Stimulated activated CD4-positive, alpha-beta T cell treated with anti-CD3 and anti-CD28 coated beads, Interleukin-2, amount 100 ng/mL, for 48 hours (primary cell): ENCODE measurements at places on chromosomes 13 and 19.

DNA sequence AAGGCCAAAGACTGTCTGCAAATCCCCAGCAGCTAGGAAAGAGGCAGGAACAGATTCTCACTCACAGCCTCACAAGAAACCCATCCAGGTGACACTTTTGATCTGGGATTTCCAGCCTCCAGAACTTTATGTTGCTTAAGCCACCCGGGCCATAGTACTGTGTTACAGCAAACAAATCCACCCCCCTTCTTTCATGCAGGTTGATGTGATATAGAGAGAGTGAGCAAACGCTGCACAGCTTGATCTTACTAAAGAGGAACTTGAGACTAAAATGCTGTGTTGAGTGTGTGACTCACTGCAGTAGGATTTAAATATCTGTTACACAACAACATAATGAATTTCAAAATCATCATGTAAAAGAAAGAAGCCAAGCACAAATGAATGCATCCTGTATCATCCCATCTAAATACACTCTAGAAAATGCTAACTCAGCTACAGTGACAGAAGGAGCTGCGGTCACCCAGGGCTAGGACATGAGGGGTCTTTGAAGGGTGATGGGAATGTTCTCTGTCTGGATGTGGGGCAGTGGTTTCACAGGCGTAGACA is 32.2 kb downstream of the RCBTB2 start:
- DNase-seq: no peak

DNA sequence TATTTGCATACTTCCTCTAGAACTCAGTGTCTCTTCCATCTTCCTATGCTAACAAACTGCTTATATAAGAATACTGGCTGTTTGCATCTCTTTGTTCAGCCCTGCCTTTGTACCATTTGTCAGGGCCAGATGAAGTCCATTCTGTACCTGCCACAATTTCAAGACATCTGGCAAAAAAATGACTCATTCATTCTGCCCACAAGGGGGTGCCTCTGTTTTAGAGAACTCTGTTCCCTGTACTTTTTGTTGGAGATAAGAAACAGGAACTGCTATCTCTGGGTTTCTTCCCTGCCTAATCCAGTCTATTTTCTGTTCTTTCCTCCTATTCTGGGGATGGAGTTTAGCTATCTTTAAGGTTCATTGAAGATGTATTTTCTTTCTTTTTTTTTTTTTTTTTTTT is 23.0 kb downstream of the ZNF568 start:
- no peak for DNase-seq

DNA sequence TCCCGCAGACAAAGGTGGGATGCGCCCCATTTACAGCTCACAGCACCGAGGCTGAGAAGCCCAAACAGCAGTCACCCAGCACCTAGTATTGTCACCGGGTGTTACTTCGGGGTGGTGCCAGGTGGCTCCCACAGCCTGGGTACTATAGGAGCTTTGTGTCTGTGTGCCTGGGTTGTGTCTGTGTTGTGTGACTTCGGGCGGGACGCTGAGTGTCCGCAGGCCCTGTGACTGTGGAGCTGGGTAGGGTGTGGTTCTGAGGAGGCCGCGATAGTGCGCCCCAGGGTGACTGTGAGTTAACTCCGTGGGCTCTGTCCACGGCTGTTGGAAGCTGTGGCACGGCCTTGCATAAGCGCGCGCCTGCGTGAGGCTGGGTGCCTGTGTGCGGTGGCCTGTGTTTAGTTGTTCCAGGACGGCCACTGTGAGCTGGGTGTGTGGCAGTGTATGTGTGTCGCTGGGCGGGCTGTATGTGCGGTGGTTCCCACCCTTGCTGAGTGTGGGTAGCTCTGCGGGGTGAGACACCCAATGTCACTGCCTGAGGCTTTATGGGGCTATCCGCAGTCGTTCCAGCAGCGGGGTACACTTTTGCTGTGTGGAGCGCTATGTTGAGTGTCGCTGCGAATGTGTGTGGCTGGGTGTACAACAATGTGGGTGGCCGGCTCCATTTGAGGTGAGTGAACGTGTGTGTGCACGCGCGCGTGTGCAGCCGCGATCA is 559 bp upstream of the SSBP4 start:
- DNase-seq: no peak

GRCh38 chr13:41008349-41008980 is 10.7 kb downstream of the ELF1 start:
- no peak for DNase-seq

DNA sequence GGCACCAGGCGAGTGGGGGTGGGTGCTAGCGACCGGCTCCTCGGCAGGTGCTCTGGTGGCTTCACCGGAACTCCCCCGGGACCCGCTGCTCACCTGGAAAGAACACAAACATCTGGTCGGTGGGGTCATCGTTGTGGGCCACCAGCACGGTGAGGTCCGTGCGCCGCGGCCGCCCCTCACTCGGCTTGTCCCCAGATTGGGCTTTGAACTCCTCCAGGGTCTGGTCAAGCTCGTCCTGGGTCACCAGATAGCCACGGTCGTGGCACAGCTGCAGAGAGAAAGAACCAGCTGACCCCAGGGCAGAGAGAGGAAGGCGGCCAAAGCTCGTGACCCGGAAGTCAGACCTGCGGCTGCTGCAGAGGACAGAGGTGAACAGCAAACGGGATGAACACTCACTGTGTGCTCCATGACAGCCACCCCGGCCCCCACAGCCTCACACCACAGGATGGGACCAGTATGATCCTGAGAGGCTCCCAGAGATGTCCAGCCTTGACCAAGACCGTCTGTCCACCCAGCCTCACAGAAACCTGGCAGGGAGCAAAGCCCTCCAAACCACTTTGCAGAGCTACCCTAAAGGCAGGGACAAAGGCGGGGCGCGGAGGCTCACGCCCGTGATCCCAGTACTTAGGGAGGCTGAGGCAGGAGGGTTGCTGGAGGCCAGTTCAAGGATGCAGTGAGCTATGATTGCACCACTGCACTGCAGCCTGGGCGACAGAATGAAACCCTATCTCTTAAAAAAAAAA is 1.2 kb downstream of the POLR2E start:
- DNase-seq: no peak

- DNase-seq: no peak
Observed at GRCh38 chr19:32232449-32232848, 113.0 kb upstream of the ZNF507 start.

DNA sequence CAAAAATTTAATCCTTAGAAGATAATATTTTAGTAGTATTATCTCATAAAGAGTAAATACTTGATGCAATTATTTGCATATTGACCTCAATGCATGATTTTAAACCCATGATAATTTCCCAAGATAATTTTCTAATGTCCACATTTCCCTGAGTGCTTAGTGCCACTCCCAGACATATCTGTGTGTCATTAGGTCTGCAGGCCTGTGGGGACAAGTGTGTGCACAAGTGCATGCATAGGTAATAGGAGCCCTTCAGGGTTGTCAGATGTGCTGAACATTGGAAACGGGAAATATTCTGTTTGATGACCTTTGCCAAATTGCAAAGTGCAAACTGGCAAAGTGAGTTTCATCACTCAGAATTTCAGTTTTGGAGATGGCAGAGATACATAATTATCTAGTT is 369.9 kb downstream of the KLF5 start:
- DNase-seq: no peak

DNA sequence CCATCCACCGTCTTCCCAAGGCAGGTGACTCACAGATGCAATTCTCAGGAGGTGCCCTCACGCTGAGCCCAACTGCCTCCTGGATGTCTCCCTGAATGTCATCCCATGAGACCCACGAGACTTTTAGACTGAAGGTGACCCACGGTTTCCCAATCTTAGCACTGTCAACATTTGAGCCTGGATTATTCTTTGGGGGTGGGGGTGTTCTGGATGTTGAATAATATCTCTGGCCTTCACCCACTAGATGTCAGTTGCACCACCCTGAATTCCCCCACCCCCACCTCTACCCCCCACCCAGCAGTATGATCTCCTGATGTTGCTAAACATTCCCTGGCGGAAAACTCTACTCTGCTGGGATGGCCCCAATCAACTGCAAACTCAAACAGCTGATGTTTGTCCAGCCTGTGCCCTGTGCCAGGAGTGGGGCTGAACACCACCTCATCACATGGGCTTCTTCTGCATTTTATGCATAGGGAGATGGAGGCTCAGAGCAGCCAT is 2.2 kb upstream of the CYP4F22 start:
- DNase-seq: no peak

DNA sequence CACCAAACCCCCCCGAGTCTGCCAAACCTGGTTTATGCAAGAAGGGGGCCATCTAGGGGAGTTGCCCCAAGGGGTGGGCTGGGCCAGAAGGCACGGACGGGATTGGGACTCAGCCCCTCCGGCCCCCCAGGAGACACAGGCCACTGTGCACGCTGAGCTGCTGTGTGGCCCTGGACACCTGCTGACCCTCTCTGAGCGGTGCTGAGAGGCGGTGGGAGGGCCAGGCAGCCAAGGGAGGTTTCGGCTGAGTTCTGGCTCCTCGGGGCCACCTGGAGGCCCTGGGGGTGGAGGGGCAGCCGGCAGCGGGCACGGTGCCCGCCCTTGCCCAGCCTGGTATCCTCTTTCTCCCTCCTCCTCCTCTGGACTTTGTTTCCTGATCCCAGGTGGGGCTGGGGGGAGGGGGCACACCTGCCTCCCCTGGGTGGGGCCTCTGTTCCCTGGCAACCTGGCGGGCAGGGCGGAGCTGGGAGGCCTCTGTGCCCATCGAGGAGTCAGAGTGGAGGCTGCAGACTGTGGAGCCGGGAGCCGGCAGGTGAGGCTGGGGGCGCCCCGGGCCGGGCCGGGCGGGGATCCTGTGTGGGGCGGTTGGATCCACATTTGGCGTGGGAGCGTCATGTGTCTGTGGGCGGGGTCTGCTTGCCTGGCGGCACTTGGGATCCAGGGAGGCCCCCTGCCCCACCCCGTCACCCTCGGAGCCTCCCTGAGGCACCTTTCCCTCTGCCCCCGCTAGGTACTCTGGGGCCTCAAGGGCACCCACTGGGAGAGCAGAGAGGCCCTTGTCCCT is at the start of gene MISP:
Gene MISP (plus strand): TSS at position 473 of the 784 bp plus-strand sequence. CDS start 5,835 bp downstream, outside the sequence.
- DNase-seq: no peak

GRCh38 chr13:45257638-45258333 is 56.9 kb upstream of the KCTD4 start:
- no peak for DNase-seq

DNA sequence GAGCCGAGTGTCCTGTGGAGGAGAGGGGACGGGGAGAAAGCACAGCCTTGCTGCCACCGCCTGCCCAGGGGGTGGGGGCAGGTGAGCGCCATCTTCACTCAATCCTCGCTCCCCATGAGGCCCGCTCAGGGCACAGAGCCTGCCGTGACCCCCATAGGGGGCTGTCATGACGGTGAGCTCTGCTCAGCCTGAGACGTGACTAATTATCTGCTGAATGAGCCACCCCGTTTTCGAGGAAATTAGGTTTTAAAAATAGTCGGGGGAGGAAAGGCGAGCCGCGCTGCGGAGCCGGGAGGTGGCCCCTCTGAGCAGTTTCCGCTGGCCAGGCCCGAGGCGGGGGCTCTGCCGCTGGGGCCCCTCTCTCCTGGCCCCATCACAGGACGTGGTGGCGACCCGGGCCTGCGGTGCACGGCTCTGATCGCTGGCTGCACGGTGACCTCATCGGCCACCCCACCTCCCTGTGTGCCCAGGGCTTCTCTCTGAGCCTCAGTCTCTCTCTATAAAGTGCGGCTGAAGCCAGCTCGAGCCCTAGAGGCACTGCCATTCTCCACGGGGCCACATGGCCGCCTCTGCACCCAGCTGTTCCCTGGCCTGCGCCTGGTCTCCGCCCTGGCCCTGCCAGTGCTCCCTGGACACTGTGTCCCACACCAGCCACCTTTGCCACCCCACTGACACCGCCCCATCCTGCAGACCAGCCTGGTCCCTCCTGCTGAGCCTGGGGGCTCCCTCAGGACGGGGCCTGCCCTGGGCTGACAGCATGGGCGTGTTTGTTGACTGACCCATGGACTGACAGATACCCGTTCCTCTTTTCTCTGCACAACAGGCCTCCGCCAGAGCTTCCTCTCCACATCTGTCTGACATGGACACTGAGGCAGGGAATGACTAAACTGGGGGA is 28.3 kb downstream of the PIP5K1C start:
- DNase-seq: no peak

- DNase-seq: no peak
Observed at GRCh38 chr13:39167018-39167417, 128.8 kb downstream of the NHLRC3 start.

- DNase-seq: no peak
Observed at GRCh38 chr19:18379803-18380747, 5.9 kb upstream of the GDF15 start.

DNA sequence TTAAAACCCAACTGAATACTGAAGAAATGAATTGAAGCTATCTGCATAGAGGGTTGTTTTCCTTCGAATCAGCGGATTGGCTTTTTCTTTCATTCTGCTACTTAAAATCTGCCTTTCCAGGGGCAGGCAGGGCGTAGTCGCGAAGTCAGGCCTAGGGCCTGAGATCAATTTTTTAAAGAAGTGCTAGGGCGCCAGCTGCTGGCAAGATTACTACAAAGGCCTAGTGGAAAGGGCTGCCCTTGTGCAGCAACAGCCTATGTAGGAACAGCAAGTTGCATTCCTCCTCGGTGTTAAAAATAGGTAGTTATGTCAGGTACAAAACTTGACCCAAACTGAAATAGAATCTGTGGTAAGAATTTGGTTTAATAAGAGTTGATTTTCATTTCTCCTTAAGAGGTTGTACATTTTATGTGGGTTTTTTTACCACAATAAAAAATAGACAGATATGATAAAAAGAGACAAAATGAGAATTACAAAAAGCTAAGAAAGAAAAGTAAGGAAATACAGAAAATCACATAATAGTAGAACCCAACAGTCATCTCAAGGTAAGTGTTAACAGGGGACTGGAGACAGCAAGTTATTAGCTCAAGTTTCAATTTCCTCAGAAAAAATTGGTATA is 9.5 kb upstream of the URAD start:
- no peak for DNase-seq

- no peak for DNase-seq
Observed at GRCh38 chr13:94902722-94903407, 190.5 kb upstream of the SOX21 start.

DNA sequence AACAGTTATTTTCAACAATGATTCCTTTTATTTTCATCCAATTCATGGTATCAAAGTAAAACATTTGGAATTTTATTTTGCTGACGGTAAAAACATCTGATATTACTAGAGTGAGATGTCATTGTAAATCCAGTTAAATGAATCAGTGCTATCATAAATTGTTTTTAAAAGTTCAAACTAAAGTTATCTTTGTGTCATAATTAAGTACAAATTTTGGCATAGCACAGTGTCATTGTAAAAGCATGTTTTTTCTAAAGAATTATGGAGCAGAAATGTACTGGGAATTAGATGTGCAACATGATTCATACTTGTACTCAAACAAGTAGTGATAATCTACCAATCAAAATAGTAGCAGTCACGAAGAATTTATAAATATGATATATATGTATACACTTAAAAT is 92.8 kb downstream of the FAM216B start:
- no peak for DNase-seq

DNA sequence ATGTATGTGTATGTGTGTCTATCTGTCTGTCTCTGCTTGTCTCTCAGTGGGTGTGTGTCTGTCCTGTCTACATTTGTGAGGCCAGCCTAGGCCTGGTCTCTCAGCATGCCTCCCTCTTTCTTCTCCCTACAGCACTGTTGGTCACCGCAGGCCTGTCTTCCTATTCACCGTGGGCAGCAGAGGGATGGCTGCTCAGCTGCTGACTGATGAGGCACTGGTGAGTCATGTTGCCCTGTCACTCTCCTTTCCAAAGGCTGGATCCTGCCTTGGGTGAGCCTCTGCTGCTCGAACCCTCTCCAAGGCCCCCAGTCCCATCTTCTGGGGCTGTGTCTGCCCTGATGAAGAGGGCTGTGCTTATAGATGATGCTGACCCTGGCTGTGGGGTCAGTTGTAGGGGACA is 6.3 kb downstream of the ZNF71 start:
- DNase-seq: no peak

GRCh38 chr19:32339988-32340874 is 5.2 kb upstream of the ZNF507 start:
- peak; percentile 33 for DNase-seq

GRCh38 chr13:90926459-90926858 is 421.0 kb upstream of the MIR17HG start:
- DNase-seq: no peak
